ENCODE measurements at places on chromosomes 13 and 19.

GRCh38 chr19:10292206-10292788, 2.5 kb downstream of the ICAM5 start:
- DNase-seq = peak; percentile 90

- DNase-seq = no peak
Measured at GRCh38 chr13:75759531-75759930, 123.4 kb downstream of the LMO7 start.

DNA sequence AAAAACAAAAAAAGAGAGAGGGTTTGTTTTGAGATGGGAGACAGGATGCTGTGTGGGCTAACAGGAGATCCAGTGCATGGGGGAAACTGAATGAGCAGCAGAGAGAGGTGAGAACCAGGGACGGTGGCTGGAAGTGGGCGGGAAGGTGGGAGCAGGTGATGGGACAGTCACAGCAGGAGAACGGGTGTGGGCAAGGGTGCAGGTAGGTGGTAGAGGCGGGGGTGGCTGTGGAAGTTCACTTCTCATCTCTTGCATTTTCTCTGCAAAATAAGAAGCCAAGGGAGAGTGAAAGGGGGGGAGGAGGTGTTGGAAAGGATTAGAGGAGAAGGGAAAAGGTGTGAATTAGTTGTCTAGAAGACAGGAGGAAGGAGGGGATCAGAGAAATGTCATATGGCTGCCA, 21.9 kb downstream of the FBXO17 start:
- no peak for DNase-seq

- no peak for DNase-seq
Measured at GRCh38 chr13:19605161-19605955, 28.1 kb upstream of the MPHOSPH8 start.

- no peak for DNase-seq
Measured at GRCh38 chr13:34344816-34345215, 526.9 kb downstream of the RFC3 start.

DNA sequence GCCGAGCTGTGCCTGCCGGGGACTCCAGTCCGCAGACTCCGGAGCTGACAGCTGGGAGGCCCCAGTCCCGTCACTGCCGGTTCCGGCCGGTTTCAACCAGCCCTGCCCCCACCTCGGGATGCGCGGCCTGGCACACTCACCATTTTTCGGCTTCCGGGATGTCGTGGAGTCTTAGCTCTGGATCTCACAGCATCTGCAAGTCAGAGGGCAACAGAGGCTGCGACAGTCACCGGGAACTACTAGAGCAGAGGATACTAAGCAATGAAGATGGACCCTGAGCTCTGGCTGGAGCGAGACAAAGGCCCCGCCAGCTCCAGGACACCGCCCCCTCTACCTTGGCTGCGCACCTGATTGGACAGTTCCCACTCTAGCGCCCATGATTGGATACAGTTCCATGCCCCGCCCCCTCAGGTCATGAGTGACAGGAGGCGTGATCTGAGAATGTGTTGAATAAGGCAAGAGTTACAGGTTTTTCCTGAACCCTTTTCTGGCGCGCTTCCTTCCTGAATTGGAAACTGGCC, at the start of gene ZNF682:
Gene ZNF682, minus strand, starts transcription at position 303 of the 521 bp plus-strand sequence. Its CDS starts 160 bp downstream, at position 143.
- DNase-seq = peak; percentile 99

DNA sequence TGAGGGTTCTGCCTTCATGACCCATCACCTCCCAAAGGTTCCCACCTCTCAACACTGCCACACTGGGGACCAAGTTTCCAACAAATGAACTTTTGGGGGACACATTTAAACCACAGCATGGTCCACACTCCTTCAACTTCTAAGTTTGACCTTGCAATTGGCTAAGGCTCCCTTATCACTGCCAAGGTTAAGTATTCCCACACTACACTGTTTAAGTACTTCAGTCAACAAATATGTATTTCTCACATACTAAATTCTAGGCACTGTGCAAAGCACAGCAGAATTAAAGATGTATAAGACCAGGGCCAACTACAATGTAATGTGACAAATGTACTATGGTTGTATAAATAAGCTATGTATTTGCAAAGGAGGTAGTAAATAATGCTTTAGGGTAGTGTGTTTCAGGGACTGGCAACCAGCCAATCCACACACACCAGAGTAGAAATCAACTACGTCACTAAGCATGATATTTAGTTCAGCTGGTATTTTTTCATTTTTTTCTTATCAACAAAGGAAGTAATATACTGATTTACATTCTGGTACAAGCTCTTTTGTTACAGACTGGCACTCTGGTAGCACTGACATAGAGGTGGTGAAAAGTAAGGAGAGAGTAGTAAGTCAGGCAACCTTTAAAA, 12.2 kb downstream of the NUFIP1 start:
- DNase-seq = no peak

GRCh38 chr13:33204130-33204927, 81.2 kb downstream of the STARD13 start:
- peak; percentile 94 for DNase-seq

DNA sequence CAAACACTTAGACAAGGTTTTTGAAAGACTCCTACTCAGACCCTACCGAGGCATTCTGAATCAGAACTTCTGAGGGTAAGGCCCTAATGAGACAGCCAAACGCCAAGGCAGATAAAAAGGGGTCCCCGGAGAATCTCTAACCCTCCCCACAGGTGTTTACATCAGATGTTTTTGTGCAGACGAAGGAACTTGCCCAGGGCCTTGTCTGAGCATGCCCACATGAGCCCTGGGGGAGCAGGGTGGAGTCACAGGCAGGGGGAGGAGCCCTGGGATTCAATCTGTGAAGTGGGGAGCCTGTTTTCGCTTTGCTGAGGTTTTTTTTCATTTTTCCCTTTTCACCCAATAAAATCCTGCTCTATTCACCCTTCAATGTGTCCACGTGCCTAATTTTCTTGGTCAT, 61.6 kb upstream of the MED4 start:
- no peak for DNase-seq

DNA sequence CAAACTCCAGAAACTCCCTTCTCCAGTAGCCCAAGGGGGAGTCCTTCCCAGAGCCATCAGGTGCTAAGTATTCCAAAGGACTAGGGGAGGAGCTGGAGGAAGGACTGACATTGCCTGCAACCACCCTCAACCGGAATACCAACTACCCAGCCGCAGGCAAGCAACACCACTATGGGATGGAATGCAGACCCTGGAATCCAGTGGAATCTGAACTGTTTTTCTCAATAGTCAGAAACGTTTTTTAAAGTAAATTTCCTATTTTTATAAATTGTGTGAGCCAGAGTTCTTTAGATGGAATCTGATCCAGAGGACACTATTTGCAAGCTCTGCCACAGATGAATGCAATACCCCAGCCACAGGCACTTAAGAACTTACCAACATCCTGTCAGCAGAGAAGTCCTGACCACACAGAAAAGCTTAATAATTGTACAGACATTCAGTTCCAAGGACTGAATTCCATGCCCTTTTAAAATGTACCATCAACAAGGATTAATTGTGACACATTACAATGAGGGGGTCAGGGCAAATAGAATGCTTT, 92.1 kb downstream of the USP12 start:
- DNase-seq = peak; percentile 84

DNA sequence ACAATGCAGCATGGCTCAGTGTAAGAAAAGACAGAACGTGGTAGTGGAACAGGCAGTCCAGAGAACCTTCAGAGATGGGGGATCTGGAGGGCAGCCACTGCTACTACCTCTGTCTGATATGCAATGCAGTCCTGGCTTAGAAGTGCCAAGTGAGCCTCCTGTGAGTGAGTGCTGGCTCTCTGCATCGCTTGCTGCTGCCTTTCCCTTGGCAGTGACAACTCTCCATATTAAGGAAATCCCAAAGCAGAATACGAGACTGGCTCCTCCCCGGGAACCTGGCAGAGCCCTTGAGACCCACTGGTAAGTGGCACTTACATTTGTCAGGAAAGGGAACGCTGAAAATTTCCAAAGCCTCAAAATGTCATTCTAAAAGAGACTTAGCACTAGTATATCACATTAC, 7.5 kb downstream of the DOCK9 start:
- DNase-seq = no peak

DNA sequence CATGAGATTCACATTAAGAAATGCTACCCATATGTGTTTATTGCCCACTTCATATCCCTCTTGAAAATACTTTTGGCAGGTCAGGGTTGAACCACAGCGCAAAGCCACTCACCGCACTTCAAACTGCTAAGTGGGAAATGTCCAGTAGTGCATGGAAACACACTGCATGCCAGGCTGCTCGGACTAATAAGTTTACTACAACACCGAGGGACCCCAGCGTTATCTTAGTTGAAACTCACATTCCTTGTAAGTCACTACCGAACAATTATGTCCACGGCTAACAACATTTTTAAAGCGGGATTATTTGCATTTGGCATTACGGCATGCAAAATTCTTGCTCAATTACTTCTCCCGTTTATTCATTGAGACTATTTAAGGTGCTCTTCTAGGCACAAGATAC, 4.0 kb downstream of the BRD4 start:
- no peak for DNase-seq

DNA sequence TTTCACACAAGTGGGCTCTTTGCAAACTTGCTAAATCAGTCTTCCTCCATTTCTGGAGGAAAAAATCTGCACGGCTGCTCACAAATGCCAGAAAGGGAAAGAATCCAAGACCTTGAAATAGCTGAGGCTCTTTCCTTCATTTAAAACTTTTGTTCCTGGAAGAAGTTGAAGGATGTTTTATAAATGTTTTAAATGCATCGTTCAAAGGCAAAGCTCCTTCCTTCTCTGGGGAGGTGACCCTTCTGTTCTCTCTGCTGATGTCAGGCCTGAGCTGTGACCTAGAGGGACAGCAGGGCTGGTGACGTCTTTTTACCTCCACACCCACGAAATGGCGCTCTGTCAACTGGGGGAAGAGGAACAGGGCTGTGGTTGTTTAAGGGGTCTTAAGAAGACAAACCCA, 376.4 kb upstream of the ZNF507 start:
- no peak for DNase-seq

DNA sequence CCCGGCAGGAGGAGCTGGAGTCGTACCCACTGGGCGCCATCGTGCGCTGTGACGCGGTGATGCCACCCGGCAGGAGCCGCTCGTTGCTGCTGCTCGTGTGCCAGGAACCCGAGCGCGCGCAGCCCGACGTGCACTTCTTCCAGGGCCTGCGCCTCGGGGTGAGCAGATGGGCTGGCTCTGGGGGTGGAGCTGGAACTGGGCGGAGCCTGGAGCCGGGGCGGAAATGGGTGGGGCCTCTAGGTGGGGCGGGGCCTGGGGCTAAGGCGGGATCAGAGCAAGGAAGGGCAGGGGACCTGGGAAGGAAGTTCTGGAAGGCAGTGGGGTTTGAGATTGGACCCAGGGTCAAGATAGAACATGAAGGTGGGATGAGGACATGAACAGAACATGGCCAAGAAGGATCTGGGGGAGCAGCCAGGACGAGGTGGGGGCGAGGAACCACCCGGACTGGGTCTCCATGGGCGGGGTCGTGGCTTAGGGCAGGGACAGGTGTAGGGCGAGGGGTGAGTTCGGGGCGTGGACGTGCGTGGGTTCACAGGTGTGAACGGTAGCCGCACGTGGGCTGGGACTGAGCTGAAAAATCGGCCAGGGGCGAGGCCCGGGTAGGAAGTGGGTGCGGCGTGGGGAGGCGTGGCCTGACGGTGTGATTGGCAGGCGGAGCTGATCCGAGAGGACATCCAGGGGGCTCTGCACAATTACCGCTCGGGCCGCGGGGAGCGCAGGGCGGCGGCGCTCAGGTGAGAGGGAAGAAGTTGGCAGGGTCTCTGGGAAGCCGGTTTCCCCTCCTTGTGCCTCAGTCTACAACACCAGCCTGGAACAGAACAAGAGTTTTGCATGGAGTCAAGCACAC, 4.7 kb downstream of the EPS8L1 start:
- DNase-seq = peak; percentile 43

- no peak for DNase-seq
Measured at GRCh38 chr19:5621311-5621944, 1.1 kb downstream of the SAFB2 start.

DNA sequence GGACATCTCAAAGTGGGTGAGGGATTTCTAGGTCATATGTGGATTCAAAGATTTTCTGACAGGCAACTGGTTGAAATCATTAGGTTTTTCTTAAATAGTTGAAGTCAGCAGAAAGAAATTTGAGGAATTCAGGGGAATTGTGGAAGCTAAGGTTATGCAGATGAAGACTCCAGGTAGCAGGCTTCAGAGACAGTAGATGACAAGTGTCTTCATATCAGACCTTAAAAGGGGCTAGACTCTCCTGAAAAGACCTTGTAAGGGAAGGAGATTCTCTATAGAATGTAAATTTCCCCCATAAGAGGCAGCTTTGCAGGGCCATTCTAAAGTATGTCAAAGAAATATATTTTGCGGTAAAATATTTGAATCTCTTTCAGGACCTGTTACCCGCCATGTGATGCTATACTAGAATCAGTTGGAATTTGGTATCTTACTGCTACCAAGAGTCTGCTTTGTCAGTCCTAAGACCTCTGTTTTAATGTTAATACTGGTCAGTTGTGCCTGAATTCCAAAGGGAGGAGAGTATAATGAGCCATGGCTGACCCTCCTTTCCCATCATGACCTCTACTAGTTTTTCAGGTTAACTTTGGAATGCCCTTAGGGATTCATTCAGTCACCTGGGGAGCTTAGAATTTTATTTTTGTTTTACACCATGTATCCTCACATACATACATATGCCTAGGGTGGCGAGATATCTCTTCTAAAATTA, 1115.5 kb upstream of the SLC10A2 start:
- DNase-seq = no peak

GRCh38 chr13:99285432-99286182, 21.6 kb downstream of the GPR183 start:
- DNase-seq = no peak

DNA sequence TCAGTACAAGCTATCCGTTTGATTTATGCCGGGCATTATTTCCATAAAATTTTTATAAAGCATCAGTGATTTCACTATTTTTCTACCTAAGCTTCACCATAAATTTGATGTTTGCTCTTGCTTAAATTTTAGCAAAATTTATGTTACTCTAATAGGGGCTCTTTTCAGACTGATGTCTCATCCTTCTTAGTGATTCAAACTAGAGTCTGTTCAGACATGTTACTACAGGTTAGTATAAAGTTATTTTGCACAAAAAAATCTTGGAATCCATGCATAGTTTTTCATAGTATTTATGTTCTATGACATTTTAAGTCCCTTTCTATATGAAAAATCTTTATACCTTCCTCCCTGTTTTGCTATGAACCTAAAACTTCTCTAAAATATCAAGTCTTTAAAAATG, 1151.9 kb downstream of the SLITRK5 start:
- DNase-seq = no peak

- DNase-seq = no peak
Measured at GRCh38 chr13:29473166-29473565, 122.3 kb downstream of the SLC7A1 start.

- DNase-seq = no peak
Measured at GRCh38 chr13:108477376-108477775, 152.0 kb upstream of the MYO16 start.

DNA sequence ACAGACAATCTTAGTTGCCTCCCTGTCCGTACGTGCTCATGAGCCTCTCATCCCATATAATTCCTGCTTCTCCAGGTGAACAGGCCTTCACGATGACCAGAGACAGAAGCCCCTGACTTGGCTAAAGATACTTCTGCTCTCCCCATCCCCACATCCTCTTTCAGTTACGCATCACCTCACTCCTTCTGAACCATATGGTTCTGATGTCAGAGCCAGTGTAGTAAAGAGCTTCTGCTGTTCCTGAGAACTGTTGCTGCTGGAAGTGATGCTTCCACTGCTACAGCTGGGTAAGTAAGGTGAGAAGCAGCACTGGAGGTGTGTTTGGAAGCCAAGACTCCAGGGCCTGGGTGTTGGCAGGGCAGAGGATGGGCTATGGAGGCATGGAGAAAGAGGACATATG, 12.9 kb downstream of the SIGLECL1 start:
- DNase-seq = no peak

Data from adipocyte (in vitro differentiated cells).